ENCODE measurements at places on chromosomes 1 and 21.

- DNase-seq: no peak
Observed at GRCh38 chr1:226882187-226882586, 11.8 kb downstream of the PSEN2 start.

DNA sequence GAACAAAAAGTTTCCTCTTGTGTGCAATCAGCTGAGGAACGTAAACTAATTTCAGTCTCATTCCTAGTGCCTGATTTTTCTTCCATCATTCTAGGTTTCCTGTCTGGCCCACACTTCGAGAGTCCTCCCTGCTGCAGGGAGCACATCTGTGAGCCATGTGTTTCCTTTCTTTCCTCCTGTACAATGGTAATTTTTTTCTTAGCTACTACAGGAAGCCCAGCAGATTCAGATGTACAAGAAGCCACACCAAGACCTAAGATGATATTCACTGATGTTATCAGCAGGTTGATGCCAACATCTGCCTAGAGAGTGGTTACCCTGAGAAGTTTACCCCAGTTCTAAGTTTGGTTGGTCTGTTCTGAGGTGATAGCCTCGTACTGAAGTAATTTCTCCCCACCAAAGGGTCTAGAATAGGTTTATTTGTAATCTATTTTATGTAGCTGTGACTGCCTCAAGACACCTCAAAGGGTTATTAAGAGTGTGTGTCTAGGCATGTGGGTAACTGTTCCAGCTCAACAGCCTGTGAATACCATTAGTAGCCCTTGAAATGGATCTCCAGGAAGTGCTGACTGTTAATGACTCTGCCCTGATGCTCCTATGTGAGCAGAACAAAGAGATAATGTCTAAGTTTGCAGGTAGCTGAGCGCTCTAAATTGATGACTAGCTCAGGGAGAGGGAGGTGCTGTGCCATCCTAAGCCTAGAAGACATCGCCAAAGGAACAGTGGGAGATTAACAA lies 31.7 kb upstream of the CLDN14 start:
- no peak for DNase-seq

DNA sequence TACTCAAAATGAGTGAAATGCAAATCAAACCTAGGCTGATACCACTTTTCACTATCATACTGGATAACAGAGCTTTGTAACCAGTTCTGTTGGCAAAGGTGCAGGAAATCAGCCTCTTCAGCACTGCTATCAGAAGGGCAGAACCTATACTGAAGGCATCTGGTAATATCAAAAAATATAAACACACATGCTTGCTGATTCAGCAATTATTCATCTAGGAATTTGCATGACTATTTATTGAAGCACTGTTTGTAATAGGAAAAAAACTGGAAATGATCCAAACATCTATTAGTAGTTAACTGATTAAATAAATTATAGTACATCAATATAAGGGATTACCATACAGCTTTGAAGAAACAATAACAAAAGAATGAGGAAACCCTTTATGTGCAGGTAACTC lies 21.4 kb downstream of the ARHGAP29 start:
- DNase-seq: no peak

GRCh38 chr1:109824349-109825115 lies 60.8 kb upstream of the EPS8L3 start:
- no peak for DNase-seq

DNA sequence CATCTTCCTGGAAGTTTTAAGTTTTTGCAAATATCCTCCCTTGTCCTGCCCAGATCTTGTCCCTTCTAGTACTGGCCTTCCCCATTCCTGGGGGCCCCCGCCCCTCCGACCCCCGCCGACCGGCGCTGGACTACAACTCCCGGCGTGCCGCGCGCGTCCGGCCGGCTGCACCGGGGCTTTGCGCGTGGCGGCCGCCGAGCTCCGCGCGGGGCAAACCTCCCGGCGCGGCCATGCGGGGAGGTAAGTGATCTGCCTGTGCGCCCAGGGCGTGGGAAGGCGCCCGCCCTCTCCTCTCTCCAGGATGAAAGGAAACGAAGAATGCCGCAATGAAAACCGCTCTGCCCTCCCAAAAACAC lies 3.2 kb upstream of the SAMD13 start:
- no peak for DNase-seq

DNA sequence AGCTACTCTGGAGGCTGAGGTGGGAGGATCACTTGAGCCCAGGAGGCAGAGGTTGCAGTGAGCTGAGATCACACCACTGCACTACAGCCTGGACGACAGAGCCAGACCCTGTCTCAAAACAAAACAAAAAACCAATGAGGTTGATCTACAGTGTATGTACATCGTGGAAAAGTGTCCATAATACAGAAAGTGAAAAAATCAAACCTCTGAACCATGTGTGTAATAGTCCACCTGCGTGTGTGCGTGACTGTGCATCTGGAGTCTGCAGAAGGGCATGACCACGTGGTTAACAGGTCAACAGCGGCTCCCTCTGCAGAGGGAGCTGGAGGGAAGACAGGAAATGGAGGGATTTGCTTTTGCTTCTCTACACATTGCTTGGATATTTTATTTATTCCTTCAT lies 32.4 kb upstream of the ENO1 start:
- no peak for DNase-seq

DNA sequence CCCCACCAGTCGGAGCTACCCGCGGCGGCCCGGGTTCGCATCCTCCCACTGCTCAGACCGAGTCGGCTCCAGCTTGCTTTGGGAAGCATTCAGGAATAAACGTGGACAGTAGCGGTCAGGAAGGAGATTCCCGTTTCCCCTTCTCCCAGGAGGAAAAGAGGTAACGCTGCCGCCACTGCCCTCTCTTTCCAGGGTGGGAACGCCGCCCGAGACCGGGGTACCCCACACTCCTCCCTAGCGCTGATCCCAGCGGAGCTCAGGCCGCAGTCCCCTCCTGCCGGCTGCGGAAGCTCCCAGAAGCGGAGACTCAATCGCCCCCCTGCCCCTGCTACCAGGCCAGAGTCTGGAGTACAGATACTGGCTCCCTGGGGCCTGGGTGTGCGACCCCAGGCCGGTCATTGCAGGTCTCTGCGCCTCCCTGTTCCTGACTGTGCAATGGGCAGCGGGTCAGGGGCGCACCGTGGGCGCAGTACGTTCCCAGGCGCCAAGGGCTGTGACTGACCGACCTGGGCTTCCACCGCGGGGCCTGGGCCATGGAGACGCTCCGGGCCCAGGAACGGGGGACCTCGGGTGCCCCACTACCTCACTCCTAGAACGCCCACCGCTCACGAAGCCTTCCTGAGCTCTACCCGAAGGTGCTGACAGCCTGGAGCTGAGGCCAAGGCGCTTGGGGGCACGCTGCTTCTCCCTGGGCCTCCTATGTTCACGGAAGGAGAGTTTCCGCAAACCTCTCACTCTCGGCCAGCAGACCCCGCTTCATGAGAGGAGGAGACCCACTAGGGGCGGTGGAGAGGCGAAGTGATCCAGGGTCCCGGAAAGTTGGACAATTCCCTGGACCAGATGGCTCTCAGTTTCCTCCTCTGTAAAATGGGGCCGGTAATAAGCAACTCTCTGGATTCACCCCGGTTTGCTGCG lies 7.8 kb downstream of the DMRTA2 start:
- no peak for DNase-seq

DNA sequence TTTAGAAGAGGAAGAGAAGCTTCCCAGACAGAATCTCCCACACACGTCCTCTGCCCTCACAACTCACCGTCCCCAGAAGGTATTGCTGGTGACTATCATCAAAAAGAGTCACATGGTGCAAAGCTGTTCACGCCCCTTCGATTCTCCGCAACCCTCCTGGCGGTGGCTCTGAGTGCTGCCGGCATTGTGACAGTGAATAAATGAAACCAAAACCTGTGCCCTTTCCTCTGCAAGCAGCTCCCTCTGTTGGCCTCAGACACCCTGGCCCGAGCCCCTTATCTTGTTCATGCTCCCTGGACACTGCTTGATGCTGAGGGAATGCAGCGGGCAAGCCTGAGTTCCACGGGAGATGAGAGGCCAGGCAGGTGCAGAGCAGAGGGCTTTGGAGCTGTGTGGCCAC lies 510.3 kb downstream of the NPHP4 start:
- no peak for DNase-seq

DNA sequence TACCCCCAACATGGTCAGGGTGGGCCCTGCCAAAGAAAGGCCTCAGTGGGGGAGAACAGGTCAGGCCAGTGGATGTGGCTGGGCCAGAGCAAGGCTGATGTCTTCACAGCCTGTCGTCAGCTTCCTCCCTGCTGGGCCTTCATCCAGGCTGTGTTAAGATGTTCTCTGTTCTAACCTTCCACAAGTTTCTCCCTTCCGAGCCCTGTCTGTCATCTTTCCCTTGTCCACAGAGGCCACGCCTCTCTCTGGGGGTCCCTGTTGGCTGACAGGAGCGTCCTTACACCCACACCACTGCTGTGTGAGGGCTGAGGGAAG lies 36.2 kb downstream of the SIM2 start:
- DNase-seq: no peak

DNA sequence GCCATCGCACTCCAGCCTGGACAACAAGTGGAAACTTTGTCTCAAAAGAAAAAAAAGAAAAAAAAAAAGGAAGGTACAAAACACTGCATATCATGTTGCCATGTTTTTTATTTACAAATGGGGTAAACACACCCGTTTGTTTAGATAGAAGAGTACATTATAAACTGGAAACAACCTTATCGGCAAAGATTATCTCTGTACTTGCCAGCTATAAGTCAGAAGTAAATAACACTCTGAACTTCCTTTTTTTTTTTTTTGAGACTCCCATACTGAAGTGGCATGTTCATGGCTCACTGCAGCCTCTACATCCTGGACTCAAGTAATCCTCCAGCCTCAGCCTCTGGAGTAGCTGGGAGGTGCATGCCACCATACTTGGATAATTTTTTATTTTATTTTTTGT lies 21.9 kb downstream of the USP48 start:
- DNase-seq: no peak

- DNase-seq: no peak
Observed at GRCh38 chr1:8184301-8184700, 133.6 kb upstream of the SLC45A1 start.

DNA sequence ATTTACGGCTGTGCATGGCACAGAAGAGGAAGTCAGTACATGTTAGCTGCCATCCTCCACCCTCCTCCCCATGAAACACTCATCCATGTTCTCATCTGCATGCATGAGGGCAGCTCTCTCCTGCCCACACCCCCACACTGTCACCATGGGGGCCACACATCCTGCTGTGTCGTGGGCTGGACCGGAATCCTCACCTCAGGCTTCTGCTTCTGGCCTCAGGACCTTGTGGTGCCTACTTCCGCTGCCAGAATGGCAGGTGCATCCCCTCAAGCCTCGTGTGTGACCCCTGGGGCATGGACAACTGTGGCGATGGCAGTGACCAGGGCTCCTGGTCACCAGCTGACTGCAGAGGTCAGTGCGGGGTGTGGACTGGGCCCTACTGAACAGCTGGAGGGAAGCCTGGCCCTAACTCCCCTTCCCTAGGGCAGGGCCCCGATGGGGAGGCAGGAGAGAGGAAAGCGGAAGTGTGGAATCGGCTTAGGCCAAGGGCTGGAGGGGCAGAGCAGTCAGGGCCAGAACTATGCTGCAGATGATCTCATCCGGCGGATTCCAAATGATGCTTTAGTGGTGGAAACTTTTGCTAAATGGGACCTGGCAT lies 3.8 kb downstream of the LDLRAD2 start:
- no peak for DNase-seq

DNA sequence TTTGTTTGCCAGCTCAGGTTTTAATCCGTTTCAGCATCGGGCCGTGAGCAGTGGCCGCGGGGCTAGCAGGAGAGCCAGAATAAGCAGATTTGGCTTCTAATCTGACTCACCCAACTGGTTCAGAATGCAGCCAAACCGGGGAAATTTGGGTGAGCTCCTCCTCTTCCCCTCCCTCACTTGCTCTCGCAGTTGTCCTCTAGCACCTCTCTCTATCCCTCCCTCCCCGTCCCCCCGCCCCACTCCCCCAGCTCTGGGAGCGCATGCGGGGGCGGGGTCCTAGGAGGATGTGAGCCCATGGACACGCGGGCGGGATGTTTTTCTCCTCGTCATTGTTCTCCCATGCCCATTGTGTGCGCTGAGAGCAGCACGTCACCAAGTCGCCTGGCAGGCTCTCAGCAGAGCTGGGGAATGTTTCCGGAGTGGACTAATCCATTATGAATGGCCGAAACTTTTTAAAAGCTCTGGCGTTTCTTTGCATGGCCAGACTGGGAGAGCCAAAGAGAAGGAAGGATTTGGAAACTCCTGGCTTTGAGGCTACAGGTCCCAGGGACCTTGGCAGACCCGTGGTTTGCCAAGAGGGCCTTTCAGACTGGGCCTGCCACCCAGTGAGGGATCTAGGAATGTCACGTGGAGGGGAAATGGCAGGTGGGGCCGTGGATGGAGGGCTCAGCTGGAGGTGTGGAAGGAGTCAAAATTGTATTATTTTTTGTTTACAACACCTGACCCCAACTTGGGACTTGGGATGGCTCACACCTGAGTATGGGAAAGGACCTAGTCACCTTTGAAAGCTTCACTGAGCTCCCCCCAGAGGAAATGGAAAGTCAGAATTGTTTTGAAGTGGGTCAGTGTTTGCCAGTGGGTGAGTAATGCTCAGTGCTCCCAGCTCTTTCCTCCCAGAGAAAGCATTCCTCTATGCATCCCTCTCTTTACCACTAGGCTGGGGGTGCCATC lies 39.2 kb downstream of the CDK18 start:
- no peak for DNase-seq

- DNase-seq: no peak
Observed at GRCh38 chr1:109388208-109388711, 9.5 kb downstream of the SORT1 start.

- no peak for DNase-seq
Observed at GRCh38 chr1:100502052-100502792, 35.7 kb upstream of the GPR88 start.

DNA sequence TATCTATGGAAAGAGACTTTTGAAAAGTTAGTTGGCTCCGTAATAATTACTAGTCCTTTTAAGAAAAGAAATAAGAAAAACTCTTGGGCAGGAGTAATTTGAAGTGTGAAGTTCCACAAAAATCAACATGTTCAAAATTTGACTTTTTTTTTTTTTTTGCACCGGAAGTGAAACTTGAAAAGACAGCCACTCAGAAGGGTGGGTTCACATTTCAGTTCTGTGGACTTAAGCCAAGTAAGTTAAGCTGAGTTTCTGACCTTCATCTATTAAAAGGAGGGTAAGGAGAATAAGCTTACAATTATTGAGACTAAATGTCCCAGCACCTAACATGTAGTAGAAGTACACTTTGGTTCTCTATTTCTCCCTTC lies 11.0 kb downstream of the RO60 start:
- DNase-seq: no peak

- DNase-seq: no peak
Observed at GRCh38 chr1:4046836-4047461, 146.9 kb upstream of the C1orf174 start.

- no peak for DNase-seq
Observed at GRCh38 chr1:233983811-233984210, 79.3 kb downstream of the SLC35F3 start.

DNA sequence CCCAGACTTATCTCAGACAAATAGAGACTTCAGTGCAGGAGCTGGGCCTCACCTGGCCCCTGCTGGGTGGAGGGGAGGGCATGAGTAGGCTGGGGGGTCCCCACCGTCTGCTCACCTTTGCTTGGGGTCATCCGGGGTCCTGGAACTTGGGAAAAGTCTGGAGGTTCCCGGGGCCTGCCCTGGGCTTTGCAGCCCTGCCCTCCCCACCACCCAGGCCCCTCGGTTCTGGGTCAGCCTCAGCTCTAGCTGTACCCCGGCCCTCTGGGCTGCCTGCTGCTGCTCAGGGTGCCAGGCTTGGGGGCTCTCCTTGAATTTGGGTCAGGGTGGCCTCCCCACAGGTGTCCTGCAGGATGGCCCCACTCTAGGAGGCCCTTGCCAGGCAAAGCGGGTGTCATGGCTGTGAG lies 2.4 kb upstream of the TMEM52 start:
- no peak for DNase-seq
